ENCODE measurements at places on chromosomes 2 and 18. TPM values are rescaled to one million over a fixed set of nuclear protein-coding genes. Genes with fewer than 3 reads are reported as not detected.

NDUFS1 gene
- 77.4 TPM for total RNA-seq

DNA sequence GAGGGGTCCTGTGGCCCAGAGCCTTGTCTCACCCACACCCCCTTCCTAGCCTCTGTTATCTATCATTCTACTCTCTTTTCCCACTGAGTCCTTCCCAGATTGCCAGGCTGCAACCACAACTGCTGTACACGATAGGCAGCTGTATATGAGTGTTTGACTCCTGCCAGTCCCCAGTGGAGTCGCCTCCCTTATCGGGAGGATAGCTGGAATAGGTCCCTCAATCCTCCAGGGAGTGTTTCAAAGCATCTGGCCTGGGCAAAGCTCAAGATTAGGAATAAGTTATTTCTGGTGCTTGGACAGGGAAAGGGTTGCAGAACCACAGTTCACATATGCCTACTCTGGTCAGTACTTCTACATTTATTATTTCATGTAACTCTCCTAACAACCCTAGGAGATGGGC is 4.8 kb downstream of the MSGN1 start:
- no peak for DNase-seq

- DNase-seq = no peak
Observed at GRCh38 chr2:24225499-24226242, 50.8 kb downstream of the FAM228A start.

- no peak for DNase-seq
Observed at GRCh38 chr18:31490833-31491232, 7.1 kb upstream of the DSG2 start.

- no peak for DNase-seq
Observed at GRCh38 chr2:112794841-112795240, 10.5 kb upstream of the IL1A start.

- DNase-seq = no peak
Observed at GRCh38 chr18:74497324-74497676, 1.1 kb downstream of the CNDP2 start.

DNA sequence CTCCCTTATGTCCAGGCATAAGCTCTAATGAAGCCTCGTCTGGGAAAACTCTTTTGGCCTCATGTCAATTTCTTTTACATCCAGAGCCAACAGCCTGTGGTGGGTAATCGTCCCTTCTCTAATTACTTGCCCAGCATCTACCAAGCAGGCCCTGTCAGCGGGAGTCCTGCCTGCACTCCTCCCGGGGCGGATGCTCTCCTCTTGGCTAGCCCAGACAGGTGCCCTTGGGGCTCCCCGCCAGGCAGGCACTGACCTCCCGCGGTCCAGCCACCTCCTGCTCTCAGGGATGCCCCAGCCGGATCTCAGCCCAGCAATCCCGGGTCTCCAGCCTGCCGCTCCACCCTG is 74.2 kb downstream of the NCAPH start:
- no peak for DNase-seq

DNA sequence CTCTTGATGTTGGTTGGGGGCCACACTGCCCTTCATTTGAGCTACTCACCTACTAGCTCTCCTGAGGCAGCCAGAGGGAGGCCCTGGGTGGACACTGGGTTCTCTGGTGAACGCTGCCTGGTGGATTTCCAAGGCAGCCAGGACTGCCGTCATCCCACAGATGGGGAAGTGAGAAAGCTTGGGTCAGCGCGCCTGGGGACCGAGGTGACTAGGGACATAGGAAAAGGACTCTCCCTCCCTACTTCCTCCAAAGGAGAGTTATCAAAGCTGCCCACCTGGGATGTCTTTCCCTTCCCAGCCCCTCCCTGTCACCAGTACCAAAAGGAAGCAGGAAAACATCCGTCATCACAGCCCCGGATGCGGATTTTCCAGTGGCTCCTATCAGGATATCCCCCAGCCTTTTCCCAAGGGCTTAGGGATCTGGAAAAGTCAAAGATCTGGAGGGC is 3.8 kb upstream of the SEMA4C start:
- DNase-seq = peak; percentile 63

STARD6 gene
- not detected for total RNA-seq

GRCh38 chr18:77990901-77991300 is 741.3 kb downstream of the GALR1 start:
- DNase-seq = no peak

DNA sequence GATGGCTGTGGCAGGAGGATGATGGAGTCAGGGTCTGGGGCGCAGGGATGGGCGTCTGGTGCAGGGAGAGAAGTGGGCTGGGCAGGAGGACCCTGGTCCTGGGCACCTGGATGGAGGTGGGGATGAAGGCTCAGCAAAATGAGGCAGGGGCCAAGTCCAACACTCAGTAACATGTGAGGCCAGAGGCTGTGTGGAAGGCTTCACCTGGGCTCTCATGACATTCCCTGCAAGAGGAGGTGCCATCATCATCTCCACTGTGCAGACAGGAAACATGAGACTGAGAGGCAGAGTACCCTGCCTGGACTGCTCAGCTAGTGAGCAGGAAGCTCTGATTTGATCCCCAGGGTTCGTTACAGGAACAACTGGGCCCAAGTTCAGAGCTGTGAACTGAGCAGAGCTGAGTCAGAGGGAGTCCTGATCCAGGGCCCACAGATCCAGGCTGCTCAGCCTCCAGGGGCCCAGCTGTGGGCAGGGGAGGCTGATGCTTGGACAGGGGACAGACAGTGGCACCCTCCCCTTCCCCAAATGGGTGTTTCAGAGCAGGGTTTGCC is 36.9 kb downstream of the HJURP start:
- no peak for DNase-seq

SATB2 gene
- total RNA-seq = 8.2 TPM

DNA sequence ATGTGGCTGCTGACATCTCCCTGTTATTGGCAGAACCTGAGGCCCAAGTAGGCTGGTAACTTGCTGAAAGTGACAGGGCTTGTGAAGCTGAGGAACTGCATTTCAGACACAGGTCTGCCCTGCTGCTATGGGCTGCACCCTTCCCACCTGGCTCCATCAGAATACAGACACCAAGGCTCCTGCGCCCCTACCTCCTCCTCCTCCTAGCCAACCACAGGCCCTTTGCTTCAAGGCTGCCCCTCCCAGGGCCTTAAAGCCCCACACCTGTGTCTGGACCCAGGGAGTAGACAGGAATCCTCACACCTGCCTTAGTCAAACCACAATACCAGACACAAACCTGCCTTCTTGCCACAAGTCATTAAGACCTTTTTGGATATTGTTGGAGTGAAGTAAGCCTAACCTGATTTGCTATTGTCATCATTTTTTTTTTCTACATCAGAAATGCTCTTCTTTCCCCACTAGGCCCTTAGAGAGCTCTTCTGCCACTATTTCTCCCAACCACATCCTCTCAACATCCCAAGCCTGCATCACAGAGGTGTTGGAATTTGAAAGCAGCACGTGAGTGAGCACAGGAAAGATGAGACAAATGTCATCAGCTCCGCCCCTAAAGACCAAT is 489.7 kb downstream of the EIPR1 start:
- no peak for DNase-seq

PLGLB2 gene
- total RNA-seq = 0.26 TPM

YWHAQ gene
- 275 TPM for total RNA-seq

LDLRAD4 gene
- 30.0 TPM for total RNA-seq

GRCh38 chr2:226839951-226840350 is 4.1 kb downstream of the RHBDD1 start:
- no peak for DNase-seq

GRCh38 chr2:68512326-68512725 is 44.9 kb downstream of the APLF start:
- no peak for DNase-seq

HOXD1 gene
- 0.52 TPM for total RNA-seq

GRCh38 chr2:184596819-184597411 is 1.4 kb upstream of the ZNF804A start:
- DNase-seq = no peak

DNA sequence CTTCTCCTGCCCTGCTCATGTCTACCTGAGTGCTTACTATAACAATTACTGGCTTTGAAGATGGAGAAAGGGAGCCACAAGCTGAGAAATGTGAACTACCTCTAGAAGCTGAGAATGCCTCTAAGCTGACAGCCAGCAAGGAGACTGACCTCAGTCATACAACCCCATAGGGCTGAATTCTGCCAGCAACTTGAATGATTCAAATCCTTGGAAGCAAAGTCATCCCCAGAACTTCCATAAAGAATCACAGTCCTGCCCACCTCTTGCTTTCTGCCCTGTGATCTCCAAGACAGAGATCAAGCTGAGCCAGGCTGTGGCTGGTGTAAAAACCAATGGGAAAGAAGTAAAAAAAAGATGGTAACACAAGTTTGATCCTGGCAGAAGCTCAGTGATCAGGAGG is 288.2 kb upstream of the SPHKAP start:
- no peak for DNase-seq

GRCh38 chr18:58977801-58978200 is 113.1 kb downstream of the ZNF532 start:
- no peak for DNase-seq

KCNF1 gene
- not detected for total RNA-seq

DNA sequence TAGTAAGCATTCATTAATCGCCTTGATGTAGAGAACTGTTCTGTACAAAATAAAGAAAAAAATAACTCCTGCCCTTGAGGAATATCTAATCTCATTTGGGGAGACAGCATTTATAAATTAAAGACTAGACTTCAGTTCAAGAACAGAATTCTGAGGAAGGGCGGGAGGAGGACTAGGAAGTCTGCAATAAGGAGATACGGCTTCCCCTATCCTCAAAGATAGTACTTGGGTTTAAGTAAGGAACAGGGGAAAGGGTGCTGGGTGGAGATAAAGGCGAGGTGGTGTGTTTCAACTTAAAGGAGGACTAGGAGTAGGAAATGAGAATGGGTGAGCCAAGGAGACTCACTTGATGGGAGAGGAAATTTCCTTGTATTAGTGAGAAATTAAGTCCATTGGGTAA is 121.9 kb upstream of the MSTN start:
- no peak for DNase-seq

DNA sequence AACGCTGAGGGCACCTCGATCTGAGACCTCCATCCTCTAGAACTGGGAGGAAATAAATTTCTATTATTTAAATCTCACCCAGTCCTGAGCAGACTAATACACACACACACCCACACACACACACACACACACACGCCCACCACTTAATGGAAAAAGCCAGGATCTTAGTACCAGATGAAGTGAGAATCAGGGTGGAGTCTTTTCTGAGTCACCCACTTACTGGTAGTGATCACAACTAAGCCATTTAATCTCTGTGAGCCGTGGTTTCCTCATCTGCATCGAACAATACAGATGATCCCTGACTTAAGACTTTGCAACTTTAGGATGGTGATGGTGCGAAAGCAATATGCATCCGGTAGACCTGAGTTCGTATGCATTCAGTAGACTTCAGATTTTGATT is 18.6 kb downstream of the THNSL2 start:
- DNase-seq = no peak

LYPD6 gene
- 23.7 TPM for total RNA-seq

SP110 gene
- 15.3 TPM for total RNA-seq

- no peak for DNase-seq
Observed at GRCh38 chr2:64625299-64626145, 28.2 kb downstream of the SERTAD2 start.

DPP4 gene
- 4.8 TPM for total RNA-seq

DNA sequence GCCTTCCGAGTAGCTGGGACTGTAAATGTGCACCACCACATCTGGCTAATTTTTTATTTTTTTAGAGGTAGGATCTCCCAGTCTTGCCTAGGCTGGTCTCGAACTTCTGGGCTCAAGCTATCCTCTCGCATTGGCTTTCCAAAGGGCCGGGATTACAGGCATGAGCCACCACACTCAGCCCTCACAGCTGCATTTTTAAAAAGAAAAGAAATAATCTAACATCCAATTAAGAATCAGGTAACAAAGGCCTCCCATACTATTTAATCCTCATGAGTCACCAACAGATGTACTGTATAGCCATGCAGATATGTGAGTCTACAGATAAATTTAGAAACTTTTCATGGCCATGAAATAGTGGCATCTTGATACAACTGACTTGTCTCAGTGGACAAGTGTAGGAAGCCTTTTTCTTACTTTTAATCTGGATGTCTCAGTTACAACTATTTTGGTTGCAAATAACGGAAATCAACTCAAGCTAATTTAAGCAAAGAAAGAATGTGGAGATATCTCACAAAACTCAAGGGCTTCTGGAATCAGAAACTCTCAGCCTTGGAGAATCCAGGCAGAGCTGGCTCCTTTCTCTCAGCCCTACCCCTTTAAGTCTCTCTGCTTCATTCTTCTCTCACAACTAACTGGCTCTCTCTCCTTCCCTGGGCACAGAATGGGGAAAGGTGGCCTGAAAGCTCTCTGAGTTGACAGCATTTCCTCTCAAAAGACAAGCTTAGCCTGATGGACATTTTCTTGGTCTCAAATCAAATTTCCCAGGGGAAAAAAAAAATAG is 12.8 kb upstream of the PPM1B start:
- DNase-seq = no peak

DNA sequence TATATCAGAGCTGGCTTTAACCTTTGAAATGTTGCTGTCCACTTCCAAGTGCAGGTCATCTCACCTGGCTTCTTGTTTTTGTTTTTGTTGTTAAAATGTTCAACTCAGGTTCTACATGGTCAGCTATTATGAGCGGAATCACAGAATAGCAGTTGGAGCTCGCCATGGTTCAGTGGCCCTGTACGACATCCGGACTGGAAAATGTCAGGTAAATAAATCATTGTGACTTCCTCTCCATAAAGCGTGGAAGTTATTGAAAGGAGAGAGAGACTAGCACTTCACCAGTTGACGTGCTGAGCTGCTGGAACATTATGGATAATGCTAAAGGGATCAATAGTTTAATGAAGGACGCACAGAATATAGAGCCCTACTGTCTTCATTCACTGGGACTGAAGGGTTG is 184.6 kb upstream of the BOD1L2 start:
- no peak for DNase-seq

Data from uterus (tissue), 4 donors.